IMR-90 (cell line): ENCODE measurements at places on chromosomes 16 and 17.

DNA sequence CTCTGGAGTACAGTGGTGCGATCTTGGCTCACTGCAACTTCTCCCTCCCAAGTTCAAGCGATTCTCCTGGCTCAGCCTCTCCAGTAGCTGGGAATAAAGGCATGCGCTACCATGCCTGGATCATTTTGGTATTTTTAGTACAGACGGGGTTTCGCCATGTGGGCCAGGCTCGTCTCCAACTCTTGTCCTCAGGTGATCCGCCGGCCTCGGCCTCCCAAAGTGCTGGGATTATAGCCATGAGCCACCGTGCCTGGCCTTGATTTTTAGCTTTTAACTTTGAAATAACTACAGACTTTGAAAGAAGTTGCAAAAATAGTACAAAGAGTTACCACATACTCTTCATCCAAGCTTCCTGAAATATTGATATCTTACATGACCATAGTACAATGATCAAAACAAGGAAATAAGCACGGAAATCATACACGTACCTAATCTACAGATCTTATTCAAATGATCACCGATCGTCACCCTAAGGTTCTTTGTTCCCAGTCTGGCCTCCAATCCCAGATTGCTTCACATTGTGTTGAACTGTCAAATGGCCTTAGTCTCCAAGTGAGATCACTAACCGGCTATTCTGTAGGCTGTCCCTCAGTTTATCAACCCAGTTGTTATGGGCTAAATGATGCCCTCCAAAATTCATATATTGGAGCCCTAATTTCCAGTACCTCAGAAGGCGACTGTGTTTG lies 18.4 kb downstream of the NPIPA1 start:
- no peak for DNase-seq

DNA sequence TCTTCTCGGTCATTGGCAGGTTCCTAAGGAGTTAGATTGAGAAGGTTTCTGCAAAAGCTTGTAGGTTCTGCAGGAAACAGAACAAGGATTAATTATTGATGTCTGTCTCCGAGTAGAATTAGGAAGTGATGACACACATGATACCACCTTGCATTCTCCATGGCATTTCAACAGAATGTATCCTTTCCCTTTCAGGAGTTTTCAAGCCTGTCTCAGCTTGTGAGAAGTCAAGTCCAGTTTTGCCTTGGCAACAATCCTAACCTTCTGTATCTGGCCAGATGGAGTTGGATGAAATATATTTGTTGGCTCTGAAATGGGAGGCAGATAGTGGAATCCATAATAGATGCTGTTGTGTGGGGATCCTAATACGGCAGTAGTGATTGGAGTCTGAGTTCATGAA lies 235.5 kb downstream of the SHISA9 start:
- DNase-seq: no peak

- no peak for DNase-seq
Observed at GRCh38 chr17:74687886-74688285, 24.8 kb downstream of the CD300LF start.

DNA sequence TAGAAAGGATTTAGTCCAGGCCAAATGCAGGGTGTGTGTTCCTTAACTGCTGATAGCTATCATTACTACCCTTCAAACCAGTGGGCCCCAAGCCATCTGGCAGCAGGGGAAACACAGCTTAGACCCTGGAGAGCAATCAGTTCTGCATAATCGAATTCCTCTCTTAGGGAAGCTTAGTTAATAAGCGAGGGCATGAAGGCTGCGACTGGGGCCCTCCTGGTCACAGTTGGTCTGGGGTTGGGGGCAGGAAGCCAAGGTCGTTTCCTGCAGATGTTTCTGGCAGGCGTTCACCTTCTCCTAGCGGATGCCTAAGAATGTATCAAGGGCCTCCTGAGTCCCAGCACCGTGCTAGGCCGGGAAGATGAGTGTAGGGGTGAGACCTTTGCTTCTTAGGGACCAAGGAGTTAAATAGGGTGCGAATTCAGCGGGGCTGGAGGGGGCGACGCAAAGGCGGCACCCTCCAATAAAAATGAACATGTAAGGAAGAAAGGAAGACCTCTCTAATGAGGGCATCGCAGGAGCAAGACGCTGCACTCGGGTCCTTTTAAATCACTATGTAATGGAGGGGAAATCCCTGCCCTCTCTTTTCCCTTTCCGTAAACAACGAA lies 16.5 kb upstream of the EEF2K start:
- peak; percentile 16 for DNase-seq

DNA sequence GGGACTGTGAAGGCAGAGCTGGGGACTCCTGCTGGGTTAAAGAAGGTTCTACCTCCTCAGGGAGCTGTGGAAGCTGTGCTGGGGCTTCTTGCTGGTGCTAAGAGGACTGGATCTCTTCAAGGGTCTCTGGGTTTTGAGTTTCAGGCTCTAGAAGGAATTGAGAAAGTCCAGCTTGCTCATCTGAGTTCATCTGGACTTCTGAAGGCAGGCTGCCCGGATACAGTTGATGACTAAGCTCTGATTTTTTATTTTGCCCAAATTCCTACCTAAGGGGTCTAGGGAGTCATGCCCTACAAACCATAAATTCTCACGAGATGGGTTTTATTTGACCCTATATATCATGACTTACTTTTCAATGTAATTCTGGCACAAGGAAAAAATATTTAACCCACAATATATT lies 46.8 kb upstream of the TMEM97 start:
- peak; percentile 22 for DNase-seq

DNA sequence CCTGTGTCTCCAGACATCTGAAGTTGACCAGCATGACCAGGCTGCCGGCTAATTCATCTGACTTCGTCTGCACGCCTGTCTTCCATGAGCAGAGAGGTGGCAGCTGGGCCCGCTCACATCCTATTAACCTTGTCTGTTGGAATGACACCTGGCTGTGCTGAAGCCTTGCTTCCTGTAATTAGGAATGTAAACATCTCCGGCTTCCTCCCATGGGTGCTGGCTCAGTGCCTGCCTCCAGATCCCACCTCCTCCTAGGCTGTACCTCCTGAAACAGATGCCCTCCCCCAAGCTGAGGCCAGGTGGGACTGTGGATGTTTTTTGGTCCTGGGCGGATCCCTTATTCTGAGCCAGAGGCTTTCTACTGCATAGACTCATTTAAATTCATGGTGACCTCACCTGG lies 296.3 kb downstream of the HS3ST4 start:
- no peak for DNase-seq

DNA sequence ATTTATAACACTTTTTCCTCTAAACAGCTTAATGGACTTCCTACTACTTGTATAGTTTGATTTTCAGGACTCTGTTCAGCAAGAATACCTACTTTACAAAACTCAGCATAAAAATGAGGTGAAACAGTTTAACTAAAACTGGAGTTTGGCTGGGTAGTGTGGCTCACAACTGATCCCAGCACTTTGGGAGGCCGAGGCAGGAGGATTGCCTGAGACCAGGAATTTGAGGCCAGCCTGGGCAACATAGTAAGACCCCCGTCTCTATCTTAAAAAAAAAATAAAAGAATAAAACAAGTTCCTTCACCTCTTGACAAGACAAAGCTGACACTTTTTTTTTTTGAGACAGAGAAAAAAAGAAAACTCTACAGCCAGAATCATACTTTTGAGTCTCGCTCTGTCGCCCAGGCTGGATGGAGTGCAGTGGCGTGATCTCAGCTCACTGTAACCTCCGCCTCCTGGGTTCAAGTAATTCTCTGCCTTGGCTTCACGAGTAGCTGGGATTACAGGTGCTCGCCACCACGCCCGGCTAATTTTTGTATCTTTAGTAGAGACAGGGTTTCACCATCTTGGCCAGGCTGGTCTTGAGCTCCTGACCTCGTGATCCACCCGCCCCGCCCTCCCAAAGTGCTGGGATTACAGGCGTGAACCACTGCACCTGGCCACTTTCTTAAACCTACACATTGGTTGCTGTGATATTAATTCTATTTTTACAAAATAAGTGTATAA lies 2.6 kb downstream of the PDF start:
- no peak for DNase-seq

- DNase-seq: no peak
Observed at GRCh38 chr17:35988164-35988563, 1.6 kb upstream of the CCL14 start.

DNA sequence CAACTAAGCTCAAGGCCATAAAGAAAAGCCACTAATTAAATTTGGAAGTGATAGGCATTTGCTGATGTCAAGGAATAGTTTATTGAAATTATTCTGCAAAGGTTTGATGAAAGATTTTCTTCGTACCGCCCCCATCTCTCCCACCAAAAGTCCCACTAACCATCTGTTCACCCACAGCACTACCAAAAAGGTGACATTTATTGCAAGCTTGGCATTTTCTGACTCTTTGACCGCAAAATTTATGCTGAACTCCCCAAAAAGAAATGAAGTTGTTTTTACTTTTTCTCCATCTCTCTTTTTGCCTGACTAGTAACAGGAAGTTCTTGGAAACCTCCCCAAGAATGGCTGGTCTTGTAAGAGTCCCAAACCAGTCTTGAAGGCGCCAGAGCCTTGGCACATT lies 384.9 kb upstream of the SOX9 start:
- no peak for DNase-seq

- peak; percentile 75 for DNase-seq
Observed at GRCh38 chr17:80931421-80932265, 60.0 kb upstream of the CHMP6 start.

GRCh38 chr17:17063546-17064122 lies 21.4 kb downstream of the MPRIP start:
- no peak for DNase-seq

GRCh38 chr16:54934481-54935265 lies 4.0 kb downstream of the IRX5 start:
- DNase-seq: no peak

DNA sequence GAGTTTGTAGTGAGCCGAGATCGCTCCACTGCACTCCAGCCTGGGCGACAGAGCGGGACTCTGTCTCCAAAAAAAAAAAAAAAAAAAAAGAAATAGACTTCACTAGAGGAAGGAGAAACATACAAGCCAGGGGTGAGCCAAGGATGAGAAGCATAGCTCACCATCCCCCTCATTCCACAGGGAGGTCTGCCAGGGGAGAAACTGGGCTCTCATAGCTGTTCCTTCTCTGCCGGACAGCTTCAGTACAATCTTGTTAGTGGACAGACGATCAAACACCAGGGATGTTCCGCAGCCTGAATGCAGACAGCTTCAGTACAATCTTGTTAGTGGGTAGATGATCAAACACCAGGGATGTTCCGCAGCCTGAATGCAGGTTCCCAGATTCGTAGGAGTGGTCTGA lies 509.6 kb downstream of the CDH13 start:
- DNase-seq: no peak

DNA sequence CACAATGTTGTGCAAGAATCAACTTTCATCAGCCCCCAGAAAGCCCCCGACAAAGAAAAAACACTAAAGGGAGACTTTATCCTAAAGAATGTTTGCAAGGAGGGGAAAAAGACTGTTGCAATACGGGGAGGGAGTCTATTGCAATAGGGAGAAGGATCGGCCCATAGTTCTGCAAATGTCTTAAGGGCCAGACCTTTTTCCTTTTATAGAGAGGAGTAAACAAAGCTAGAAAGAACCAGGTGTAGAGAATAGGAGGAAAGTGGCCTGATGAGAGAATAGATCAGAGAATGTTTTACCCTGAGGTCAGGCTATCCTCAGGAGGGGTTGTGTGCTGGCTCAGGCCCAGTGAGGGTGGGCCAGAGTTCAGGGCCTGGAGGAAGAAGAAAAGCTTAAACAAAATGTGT lies 8.7 kb upstream of the CAVIN1 start:
- DNase-seq: peak; percentile 29

DNA sequence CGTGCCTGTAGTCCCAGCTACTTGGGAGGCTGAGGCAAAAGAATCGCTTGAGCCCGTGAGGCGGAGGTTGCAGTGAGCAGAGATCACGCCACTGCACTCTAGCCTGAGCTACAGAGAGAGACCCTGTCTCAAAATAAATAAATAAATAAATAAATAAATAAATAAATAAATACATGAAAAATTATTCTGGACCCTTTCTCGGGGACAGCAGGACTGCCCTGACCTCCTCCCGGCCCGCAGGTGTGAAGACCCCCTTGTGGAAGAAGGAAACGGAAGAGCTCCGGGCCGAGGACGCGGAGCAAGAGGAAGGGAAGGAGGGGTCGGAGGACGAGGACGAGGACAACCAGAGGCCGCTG lies 3.1 kb downstream of the C17orf50 start:
- DNase-seq: no peak

- DNase-seq: no peak
Observed at GRCh38 chr16:19137201-19138128, 23.7 kb downstream of the ITPRIPL2 start.

DNA sequence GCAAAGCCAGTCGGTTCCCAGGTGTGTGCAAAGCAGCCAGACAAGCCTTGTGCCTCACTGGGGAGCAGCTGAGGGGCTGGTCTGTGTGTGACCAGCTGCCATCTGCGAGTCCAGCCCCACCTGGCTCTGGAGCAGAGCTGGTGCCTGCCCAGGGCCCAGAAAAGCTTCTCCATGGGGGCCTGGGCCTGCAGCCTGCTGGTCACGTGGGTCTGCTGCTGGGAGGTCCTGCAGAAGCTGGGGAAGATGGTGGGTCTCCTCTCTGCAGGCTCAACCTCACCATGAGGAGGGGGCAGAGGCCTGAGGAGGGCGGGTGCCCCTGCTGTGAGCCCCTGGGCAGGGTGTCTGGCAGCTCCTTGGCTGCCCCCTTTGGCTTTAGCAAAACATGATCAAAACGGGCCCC lies 71.9 kb downstream of the ENGASE start:
- DNase-seq: no peak

GRCh38 chr17:32331243-32332040 lies 10.5 kb downstream of the C17orf75 start:
- no peak for DNase-seq

DNA sequence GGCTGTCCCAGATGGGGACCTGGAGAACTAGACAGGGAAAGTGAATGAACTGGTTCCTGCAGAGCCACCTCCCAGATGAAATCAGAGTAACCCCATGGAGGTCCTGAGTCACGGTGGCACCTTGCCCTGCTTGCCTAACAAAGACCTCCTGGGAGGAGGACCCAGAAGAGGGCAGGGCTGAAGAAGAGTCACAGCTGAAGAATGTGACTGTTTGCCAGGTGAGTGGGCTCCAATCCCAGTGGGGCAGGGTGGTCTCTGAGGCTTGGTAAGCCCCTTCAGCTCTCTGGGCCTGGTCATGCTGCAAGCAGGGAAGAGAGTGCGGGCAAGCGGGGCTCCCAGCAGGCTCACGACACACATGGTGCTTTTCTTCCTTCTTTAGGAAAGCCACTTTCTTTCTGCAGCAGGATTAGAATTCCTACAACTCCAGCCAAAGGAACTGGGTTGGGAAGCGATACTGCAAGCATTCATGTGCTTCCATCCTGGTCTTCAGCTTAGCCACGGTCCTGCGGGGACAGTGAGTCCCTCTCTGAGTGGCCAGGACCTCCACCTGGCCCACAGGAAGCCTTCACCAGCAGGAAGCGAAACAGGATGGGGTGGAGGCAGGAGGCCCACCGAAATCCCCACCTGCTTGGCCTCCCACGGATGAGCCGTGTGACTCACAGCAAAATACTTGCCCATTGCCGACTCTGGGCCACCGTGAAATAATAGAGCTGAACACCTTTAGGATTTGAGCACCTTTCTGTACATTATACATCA lies 4.3 kb downstream of the C16orf74 start:
- peak; percentile 44 for DNase-seq

- peak; percentile 46 for DNase-seq
Observed at GRCh38 chr17:74842599-74843351, 16.9 kb downstream of the GRIN2C start.

GRCh38 chr16:89123001-89123830 lies 29.6 kb downstream of the ACSF3 start:
- no peak for DNase-seq
